ENCODE measurements at places on chromosomes 12 and 14.

- peak; percentile 71 for DNase-seq
Observed at GRCh38 chr14:51507906-51508511, 143.7 kb upstream of the FRMD6 start.

- no peak for DNase-seq
Observed at GRCh38 chr14:20618271-20618749, 23.2 kb downstream of the OR6S1 start.

- DNase-seq: no peak
Observed at GRCh38 chr12:67271976-67272375, 2.8 kb downstream of the CAND1 start.

DNA sequence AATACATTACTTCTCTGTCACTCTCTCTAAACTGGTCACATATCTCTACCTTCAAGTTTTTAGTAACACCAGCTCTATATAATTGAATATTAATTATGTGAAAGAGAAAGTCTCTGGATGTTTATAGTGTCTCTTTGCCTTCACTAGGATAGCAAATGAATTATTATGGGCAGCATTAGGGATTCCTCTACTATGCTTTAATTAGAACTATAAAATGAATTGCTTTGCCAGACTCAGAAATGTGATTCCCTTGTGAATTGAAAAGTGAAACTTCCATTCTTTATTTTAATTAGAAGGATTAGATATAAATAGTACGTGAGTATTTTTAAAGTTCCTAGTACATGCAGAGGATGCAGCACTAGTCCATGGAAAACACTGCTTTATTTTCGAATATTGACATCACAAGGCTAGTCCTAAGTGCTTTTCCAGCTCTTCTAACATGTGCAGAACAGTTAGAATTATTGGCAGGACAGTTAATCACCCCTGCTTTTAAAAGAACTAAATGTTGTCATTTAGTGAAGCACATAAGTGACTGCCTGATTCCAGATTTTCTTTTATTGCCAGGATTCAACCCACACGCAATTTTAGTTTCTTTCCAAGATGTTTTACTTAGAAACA, 23.0 kb upstream of the REP15 start:
- DNase-seq: no peak

GRCh38 chr12:130452546-130452945, 114.9 kb downstream of the PIWIL1 start:
- no peak for DNase-seq

DNA sequence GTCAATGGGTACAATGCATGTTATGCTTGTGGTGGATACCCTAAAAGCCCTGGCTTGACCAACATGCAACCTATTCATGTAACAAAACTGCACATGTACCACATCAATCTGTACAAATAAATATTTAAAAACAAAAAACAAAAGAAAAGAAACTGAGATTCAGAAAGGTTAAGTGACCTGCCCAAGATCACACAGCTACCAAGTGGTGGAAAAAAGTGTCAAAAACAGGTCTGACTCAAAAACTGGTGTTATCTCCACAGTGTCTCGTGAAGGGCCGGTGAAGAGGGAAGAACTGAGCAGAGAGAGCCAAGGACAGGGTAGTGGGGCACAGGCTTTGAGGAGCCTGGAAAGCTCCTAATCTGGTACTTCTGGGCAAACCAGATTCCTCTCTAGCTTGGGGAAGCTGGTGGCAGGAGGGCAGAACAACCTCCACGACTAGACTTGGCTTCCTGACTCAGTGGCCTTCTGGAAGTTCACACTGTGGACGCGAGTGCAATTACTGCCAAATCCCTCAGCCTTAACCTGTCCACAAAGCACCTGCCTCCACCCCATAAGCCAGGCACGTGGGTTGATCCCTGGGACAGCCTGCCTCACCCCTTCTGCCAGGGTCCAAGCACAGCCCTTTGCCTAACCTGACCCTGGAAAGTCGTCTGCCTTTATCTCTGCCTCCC, 15.6 kb downstream of the ZBTB39 start:
- no peak for DNase-seq

Measured in D341Med (cell line).